ENCODE measurements at places on chromosomes 6 and 20.

GRCh38 chr6:116876635-116877611 lies at the start of gene RFX6:
RFX6 (plus strand) TSS chr6:116877242; CDS start chr6:116877276, 34 bp downstream.
- DNase-seq: no peak

GRCh38 chr20:1874450-1875182 lies 20.6 kb upstream of the SIRPA start:
- DNase-seq: no peak

DNA sequence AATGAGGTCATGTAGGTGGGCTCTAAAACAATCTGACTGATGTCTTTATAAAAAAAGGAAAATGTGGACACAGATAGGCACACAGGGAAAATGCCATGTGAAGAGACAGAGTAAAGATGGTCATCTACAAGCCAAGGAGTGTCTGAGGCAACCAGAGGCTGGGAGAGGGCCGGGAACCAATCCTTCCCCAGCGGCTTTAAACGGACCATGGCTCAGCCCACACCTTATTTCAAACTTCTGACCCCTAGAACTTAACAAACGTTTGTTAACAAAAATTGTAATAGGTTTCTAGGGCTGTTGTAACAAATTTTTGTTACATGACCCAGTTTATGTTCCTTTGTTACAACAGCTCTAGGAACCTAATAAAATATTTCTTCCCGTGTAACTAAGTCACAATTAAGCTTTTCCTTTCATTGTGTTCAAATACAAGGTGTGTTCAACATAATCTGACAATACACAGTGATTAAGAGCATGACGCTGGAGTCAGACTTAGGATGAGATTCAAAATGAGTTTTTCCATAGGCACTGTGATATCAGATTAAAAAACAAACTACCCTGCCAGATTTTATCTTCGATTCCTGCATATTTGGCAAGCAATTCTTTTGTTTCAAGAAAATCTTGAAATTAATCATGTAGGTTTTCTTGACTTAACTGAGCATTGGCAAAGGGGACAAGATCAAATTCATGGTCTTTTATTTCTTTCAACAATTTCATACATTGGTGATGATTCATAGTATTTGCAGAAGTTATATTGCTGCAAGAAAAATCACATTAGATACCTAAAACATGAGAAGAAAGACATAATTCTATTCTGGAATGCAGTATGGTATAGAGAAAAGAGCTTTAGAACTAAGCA lies 169.5 kb upstream of the RIPOR2 start:
- DNase-seq: no peak

DNA sequence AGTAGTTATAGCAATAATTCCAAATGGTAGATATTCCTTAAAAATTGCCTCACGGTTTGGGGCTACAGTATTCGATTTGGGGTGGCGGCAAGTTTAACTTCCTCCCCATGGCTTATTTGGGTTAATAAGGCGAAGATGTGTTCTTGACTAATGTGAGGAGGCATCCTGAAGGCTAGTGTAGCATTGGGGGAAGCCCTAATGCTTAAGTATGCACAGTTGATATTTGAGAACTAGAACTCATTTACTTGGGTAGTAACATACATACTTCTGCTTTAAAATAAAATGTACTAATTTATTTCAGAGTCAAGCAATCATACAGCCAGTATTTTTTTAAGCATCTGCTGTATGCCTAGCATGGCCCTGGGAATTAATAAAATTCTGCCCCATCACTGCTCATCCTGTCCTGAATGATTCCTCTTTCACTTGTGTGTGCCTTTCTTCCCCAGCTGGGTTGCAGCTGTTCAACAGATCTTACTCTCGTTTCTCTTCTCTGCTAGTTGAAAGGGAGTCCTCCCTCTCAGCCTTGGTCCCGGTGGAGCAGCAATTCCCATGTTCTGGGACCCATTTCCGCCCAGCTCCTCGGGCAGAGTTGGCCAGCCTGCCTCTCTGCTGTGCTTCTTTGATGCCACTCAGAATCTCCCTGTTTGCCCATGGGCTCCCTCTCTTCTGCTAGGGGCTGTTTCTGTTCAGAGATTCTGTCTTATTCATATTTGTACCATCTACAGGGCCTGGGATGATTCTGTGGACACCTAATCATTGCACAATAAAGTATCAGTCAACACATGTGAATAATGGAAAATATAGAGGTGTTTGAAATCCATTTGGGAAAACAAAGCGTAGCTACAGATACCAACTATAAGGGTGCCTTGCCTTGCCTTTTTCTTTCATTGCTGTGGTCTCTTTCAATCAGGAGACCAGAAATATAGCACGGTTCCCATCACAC lies 104.8 kb downstream of the ARID1B start:
- DNase-seq: no peak

DNA sequence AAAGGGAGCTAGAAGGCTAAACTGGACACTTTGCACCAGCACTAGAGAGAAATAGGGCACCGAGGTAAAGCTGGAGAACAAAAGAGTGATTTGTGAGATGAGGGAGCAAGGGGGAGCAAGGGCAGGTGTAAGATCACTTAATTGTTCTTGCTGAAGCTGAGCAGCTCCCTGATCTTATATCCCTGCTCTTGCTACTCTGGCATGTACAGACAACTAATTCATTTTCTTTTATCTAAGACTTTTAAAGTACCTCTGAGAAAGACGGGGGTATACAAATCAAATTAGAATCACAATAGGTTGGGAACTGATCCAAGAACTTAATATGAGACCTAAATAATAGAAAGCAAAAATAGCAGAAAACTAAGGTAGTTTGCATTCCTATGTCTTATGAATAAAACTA lies 381.7 kb upstream of the POU3F2 start:
- no peak for DNase-seq

- no peak for DNase-seq
Measured at GRCh38 chr6:54624779-54625178, 221.8 kb upstream of the FAM83B start.

- DNase-seq: no peak
Measured at GRCh38 chr6:107663308-107663707, 160.8 kb downstream of the SCML4 start.

- no peak for DNase-seq
Measured at GRCh38 chr20:57678340-57678739, 31.5 kb downstream of the PMEPA1 start.

GRCh38 chr6:43893073-43893472 lies 123.1 kb downstream of the VEGFA start:
- no peak for DNase-seq

DNA sequence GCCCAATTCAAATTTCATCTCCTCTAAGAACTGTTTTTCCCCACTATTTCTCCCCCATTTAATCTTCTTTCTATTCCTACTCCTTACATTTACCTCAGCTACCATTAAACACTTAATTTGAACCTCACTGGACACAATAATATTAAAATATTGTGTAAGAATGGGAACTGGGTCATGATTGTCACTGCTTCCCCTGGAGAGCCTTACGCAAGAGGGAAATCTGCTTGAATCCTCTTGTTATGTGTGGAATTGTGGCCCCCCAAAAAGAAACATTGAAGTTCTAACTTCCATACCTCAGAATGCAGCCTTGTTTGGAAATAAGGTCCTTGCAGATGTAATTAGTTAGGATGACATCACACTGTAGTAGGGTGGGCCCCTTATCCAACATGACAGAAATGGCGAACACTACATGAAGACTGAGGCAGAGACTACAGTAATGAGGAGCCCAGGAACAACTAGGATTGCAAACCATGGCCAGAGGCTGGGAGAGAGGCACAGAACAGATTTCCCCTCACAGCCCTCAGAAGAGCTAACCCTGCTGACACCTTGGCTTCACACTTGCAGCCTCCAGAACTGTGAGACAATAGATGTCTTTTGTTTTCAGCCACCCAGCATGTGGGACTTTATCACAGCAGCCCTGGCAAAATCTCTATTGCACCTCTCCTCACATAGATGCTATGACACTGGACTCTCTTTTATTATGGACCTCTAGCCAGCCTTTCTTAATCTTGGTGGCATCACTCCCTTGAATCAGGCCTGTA lies 29.9 kb downstream of the HIVEP2 start:
- no peak for DNase-seq

DNA sequence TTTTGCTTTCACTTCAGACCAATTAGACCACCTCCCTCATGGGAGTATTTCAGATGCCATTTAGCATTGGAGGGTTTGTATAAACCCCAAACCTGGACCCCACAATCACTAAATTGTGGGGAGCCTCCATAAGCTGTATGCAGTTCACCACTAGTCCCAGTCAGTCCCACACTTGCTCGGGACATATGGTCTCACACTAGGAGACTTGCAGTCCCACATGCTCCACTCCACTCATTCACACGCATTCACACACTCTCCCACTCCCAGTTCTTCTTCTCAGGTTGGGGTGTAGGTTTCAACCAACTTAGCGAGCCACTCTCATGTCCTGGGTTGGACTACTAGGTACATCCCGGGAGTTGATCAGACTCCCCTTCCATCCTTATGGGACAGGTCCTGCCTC lies 84.5 kb upstream of the GPR6 start:
- DNase-seq: no peak

GRCh38 chr6:94272327-94272726 lies 853.0 kb upstream of the EPHA7 start:
- DNase-seq: no peak

DNA sequence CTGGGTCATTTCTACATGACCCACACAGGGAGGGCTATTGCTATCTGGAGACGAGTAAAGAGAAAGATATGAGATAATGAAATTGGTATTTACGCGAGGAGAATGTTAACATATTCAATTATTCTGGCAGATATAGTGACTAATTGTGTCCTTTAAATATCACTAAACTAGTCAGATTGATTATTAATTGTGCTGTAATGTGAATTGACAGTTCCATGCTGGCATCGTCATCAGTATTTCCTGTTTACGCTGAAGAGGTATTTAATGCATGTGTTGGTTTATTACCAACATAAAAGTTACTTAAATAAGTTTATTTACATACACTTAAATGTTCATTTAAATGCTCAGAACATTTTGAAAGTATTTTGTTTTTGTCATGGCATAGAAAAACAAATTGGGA lies 35.7 kb upstream of the OGFRL1 start:
- DNase-seq: no peak

DNA sequence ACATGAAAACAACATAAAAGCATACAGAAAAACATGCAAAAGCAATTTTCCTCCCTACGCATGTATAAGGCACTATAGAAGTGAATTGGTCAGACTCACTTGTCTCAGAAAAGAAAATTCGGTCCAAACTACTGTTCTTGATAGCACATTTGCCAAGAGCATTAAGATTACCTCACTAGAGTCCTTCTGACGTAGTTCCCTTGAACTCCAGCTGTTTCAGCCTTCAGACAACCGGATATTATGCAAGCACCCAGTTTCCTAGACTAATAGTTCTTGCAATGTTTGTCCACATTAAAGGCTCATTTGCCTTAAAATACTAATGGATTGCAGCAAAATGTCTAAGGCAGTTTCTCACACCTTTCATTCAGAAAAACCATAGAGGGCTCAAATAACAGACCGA lies 2.5 kb upstream of the CASS4 start:
- no peak for DNase-seq

DNA sequence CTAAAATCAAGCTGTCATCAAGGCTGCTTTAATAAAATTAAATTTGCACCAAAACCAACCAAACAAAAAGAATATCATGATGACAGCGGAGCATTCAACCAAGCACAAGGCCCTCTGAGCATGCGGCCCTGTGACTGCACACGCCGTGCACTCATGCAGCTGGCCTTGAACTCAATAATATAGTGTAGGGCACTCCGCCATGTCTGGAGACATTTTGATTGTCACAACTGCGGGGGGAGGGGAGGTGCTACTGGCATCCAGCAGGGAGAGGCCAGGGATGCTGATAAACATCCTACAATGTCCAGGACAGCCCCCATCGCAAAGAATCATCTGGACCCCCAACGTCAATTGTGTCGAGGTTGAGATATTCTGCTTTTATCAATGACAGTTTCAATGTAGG lies 9.7 kb downstream of the MOCS3 start:
- no peak for DNase-seq

- no peak for DNase-seq
Measured at GRCh38 chr20:16947479-16947878, 199.3 kb downstream of the OTOR start.

GRCh38 chr6:156557251-156557910 lies 219.8 kb upstream of the ARID1B start:
- peak; percentile 63 for DNase-seq

- no peak for DNase-seq
Measured at GRCh38 chr6:98848539-98849242, 14.3 kb downstream of the POU3F2 start.

DNA sequence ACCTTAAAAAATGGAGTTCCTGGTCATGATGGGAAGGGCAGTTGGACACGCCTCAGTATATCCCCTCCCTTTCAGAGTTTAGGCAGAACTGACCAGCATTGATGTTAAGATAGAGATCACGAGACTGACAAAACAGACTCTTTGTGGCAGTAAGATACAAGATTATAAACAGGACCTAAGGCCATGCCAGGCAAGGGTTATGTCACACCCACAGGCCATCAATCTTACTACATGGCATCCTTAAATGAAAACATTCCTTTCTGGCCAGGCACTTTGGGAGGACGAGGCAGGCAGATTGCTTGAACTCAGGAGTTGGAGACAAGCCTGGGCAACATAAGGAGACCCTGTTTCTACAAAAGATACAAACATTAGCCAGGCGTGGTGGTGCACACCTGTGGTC lies 129.3 kb upstream of the MLN start:
- DNase-seq: no peak

DNA sequence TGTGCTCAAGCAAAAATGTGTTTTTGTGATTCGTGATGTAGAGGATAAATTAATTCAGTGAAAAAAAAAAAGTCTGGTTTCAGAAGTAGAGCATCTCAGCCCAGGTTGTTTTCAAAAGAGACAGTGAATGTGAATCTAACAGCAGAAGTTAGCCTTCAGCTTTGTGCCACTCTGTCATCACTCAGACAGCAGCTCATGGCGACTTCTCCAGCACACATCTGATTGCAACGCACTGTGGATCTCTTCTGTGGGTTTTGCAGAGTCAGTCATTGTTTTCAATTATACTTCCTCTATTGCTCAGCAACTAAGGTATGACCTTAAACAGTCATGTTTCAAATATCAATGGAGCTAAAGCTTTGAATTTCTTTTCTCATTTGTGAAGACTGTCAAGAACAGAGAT lies 335.5 kb upstream of the POU3F2 start:
- DNase-seq: no peak
